ENCODE measurements at places on chromosomes 7 and 10.

GRCh38 chr10:59631882-59632807 is 77.5 kb downstream of the SLC16A9 start:
- no peak for DNase-seq

DNA sequence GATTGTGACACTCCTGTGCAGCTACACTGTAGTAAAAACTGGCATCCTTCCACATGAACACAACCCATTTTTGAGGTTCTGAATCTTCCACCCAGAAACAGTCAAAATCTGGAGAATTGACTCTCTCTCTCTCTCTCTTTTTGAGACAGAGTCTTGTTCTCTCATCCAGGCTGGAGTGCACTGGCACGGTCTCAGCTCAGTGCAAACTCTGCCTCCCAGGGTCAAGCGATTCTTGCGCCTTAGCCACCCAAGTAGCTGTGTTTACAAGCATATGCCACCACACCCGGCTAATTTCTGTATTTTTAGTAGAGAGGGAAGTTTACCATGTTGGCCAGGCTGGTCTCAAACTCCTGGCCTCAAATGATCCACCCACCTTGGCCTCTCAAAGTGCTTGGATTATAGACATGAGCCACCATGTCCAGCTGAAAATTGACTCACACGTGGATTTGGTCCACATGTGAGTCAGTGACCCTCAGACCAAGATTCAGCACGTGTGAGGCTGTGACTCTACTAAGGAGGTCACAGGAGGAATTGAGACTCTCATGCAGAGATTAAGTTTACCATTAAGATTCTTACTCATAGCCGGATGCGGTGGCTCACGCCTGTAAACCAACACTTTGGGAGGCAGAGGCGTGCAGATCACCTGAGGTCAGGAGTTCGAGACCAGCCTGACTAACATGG is 12.1 kb upstream of the ZNF107 start:
- no peak for DNase-seq

DNA sequence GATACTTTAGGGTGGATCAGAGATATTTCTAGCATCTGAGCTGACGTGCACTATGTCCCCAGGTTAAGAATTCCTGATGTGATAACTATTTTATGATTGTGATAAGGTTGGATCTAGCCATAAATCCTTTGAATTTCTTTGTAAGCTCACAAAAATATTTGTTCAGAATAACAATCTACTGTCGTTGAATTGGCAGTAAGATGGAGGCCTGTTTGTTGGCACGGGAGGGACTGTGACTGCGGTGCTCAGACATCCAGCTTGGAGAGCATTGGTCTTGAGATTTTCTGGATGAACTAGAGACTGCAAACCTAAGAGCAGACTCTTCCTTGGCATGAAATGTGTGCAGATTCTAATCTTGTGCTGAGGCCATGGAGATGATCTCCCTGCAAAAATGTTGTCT is 131.1 kb downstream of the LRRC4 start:
- DNase-seq = no peak

DNA sequence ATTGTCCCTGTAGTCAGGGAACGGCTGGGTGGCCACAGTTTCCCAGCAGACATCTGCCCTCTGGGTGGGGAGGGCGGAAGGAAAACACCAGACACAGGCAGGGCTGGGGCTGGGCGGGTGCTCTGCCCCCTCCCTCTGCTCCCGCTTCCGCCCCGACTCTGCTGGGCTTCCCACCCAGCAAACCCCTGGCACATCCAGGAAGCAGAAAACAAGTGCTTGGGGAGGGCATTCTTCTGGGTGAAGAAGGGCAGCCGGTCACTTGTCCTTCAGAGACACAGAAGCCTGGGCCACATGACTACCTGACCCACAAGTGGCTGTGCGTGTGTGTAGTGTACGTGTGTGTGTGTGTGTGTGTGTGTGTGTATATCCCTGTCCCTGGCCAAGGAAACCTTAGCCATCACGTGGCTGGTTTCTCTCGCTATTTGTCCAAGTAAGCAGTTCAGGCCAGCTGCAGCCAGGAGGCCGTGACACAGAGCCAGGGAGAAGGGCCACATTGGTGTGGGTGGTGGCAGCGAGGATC is 77.9 kb downstream of the ZMIZ1 start:
- DNase-seq = no peak

DNA sequence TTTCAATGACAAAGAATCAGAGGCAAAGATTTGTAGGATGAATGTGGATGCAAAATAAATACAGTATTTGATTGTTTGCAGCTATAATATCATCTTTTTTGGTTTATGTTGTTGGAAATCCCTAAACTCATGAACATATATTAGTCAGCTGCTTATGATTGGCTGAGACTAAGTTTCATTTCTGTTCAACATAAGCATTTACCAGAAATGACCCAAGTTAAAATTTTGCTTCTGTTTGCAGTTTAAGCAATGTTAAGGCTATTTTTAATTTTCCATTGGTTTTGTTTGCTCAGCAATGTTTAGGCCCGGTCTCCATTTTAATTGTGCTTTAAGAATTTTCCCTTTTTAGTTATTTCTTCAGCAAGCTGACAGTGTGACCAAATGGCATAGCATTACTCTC is 22.0 kb downstream of the GIMAP6 start:
- no peak for DNase-seq

GRCh38 chr10:79226391-79227245 is 120.7 kb upstream of the PPIF start:
- no peak for DNase-seq

- no peak for DNase-seq
Measured at GRCh38 chr7:151917791-151918509, 38.3 kb upstream of the GALNTL5 start.

- no peak for DNase-seq
Measured at GRCh38 chr7:142792129-142792528, 21.4 kb downstream of the PRSS2 start.

- DNase-seq = no peak
Measured at GRCh38 chr7:128876978-128877755, 14.5 kb downstream of the ATP6V1F start.

DNA sequence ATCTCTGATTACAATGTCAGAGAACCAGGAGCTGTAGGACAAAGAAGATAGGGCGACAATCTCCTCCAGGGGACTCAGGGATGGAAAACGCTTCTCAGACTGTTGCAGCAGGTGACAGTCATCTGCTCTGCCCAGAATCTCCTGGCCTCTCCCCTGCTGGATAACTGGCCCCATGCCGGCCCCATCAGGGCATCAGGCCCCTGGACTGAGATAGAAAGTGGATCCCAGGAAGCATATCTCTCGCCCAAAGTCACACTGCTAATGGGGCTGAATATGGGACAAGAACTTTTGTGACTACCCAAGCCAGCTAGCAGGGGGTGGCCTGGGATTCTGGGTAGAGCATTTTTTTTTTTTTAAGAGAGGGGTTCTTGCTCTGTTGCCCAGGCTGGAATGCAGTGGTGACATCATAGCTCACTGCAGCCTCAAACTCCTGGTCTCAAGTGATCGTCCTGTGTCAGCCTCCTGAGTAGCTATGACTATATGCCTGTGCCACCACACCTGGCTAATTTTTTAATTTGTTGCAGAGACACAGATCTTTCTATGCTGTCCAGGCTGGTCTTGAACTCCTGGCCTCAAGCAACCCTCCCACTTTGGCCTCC is 20.5 kb upstream of the MLXIPL start:
- no peak for DNase-seq

DNA sequence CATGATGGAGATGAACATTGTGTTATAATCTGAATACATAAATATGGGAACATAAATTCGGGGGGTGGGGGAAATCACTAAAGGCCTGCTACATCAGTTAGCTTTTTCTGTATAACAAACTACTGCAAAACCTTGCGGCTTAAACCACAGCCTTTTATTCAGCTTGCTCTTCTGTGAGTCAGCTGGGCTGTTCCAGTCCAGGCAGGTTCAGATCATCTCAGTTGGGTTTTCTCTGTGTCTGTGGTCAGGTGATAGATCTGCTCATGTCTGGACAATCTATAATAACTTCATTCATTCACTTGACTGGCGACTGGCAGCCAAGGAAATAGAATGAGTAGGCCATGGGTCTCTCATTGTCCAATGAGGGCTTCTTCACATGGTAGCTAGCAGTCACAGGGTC is 23.5 kb downstream of the HTR7 start:
- DNase-seq = no peak

DNA sequence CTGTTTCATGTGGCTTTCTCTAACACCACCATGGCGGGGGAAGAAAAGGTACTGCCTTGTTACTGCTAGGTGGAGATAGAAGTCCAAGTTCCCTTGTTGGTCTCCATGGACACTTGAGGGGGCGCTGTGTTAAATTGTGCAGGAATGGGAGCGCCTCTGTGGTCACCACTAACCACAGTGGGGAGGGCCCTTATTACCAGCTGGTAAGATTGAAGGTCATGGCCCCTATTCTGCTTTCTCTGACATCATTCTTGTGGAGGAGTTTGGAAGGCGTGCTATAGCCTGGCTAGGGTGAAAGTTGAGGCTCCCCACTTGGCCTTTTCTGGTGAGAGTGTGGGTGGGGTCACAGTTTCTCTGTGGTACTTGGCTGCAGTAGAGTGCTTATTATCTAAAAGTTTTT is 14.9 kb upstream of the MXI1 start:
- peak; percentile 37 for DNase-seq

DNA sequence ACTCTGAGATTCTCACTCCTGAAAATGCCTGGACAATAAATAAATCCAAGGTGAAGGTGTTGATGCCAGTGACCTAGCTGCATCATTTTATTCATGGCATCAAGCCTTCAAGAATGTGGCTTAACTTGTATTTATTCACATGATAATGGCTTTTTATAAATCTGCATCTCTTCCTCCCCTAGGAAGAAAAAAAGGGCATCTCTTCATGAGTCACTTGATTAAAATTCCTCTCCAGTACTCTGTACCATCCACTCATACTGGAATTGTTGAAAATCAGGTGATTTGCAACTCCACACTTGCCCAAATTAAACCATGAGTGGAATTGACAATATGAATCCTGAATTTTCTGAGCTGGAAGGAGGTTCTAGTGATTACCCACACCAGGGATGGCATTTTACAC is 30.2 kb downstream of the PTPRE start:
- DNase-seq = no peak

DNA sequence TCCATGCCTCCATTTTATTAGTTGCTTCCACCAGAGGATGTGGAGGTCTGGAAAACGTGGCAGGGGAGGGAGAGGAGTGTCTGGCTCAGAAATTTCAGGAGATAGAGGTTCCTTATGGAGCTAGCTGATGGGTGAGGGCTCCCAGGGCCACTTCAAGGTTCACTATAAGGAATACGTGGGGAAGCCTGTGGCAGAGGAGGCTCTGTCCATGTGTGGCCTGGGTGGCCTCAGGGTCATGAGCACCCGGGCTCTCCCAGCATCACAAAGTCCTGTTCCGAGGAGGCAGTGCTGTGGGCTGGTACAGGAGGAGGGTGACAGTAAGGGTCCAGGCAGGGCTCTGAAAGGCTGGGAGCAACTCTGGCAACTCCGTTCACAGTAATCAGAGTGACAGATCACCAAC is 24.6 kb downstream of the ARHGAP22 start:
- DNase-seq = no peak

DNA sequence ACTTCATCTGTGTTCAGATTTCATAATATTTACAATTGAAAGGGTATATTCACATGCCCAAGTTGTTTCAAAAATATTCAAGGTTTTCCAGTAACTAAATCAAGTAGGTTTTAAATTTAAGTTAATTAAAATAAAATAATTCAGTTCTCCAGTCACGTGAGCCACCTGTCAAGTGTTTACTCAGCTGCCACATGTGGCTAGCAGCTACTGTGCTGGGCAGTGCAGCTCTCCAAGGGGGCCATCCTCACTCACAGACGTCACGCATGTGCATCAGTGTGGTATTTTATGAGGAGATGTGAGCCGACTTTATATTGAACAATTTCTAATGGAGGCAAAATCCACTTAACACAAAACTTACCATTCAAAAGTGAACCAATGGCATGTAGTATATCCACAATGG is 69.7 kb upstream of the CAMK2B start:
- DNase-seq = no peak

- DNase-seq = no peak
Measured at GRCh38 chr10:85212526-85212925, 884.1 kb downstream of the CCSER2 start.

DNA sequence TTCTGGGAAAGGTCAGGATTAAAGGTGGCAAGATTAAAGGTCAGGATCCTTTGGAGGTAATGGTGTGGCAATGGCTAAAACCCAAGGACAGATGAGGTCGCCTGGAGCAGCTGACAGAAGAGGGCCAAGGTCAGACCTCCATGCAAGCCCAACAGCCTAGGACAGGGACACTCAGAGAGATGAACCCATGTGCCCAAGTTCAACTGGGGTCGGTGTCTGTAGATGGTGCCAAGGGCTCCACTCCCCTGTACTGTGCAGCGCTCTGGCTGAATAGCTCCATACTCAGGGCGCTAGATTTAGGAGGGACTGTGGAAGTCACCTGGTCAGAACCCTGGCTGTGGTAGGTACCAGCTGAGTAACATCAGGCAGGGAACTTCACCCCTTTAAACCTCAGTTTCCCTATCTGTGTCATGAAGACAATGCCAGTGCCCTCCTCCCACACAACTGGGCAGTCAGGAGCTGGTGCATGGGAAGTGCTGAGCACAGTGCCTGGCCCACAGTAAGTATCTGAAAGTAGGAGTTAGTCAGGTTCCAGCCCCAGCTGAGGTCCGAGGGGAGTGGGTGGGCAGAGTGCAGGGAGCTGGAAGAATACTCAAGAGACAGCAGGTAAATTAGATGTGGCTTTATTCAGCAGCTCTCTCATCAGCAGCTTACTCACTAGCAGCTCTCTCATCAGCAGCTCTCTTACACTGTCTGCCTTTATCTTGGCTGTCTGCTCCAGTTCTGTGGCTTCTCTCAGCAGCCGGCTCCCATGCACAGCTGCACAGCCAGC is 327.1 kb downstream of the GLRX3 start:
- DNase-seq = no peak

DNA sequence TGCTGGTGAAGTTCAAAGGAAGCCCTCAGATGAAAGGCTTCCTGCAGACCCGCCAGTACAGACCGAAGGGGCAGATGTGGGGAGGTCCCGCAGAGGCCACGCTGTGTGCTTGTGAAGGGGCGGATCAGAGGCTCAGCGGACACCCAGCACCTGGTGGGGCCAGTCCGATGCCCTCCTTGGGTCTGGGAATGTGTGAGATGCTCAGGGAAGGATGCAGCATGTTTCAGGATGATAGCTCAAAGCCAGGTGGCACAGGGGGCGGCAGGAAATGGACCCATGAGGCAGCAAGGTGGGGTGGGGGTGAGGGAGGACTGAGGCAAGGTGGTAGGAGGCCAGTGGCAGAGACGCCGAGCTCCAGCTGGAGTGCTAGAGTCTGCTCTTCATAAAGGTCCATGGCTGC is 27.9 kb upstream of the HSPA12A start:
- no peak for DNase-seq

DNA sequence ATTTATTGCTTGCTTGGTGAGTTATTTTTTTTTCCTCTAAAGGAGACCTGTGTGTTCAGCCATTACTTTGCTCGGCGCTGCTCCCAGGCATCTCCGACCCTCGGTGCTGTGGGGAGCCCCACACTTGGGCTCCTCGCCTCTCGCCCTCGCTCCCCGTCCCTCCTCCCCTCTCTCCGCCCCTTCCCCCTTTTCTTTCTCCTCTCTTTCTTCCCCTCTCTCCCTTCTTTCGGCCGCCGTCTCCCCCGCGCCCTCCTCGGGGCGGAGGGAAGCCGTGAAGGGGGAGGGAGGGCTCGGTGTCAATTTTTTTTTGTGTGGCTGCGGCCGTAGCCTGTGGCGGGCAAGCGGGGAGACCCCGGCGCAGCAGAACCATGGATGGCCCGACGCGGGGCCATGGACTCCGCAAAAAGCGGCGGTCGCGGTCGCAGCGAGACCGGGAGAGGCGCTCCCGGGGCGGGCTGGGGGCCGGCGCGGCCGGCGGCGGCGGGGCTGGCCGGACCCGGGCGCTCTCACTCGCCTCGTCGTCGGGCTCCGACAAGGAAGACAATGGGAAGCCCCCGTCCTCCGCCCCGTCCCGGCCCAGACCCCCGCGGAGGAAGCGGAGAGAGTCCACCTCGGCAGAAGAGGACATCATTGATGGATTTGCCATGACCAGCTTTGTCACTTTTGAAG is 1.1 kb downstream of the AUTS2 start:
- peak; percentile 20 for DNase-seq
